ENCODE measurements at places on chromosomes 4 and X.

GRCh38 chrX:135324463-135324862 is 15.2 kb downstream of the ETDC start:
- no peak for DNase-seq

DNA sequence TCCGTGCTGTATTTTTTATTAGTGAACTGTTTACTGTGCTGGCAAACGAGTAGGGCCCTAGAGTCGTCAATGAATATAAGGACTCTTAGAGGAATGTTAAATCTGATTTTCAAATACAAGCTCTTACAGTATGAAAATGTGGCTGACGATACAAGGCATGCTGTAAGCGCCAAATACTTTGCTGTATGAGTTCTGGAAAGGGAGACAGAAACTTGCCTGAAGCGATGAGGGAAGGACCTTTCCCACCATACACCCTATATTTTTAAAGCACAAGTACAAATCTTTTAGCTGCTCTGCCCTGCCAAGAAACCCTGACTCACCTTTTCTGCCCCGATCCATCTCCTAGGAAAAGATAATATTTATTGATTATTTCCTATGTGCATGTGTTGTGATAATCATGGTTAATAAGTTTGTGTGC is 15.7 kb upstream of the RUFY3 start:
- DNase-seq, result no peak

GRCh38 chr4:15455290-15455689 is 14.4 kb upstream of the CC2D2A start:
- no peak for DNase-seq

DNA sequence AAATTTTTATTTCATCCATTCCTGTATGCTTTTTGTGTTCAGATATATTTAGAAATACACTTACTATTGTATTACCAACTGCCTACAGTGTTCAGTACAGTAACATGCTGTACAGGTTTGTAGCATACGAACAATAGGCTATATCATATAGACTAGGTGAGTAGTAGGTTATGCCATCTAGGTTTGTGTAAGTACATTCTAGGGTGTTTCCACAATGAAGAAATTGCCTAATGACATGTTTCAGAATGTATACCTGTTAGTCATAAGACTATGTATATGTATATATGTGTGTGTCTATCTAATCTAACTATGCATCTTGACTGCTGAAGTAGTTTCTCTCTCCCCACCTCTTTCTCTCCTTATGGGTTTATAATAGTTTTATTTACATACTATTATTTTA is 51.5 kb upstream of the BTC start:
- no peak for DNase-seq

- no peak for DNase-seq
Measured at GRCh38 chr4:31592293-31592692, 872.1 kb downstream of the PCDH7 start.

GRCh38 chr4:153074936-153075630 is 129.2 kb upstream of the TRIM2 start:
- no peak for DNase-seq

DNA sequence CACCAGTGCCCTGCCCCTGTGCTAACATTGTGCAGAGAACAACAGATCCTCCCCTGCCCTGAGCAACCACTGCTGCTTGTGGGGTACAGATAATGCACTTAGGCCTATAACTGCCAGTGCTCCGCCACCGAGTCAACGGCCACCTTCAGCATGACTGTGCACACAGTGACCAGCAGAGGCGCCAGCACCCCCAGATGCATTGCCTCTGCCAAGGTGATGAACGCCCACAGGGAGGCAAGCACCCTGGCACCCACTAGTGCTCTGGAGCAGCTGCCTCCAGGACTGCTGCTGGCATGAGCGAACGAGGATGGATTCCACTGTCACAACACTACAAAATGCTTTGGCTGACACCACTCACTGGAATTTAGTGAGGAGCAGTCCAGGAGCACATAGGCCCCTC is 38.2 kb downstream of the SPIN2B start:
- no peak for DNase-seq

DNA sequence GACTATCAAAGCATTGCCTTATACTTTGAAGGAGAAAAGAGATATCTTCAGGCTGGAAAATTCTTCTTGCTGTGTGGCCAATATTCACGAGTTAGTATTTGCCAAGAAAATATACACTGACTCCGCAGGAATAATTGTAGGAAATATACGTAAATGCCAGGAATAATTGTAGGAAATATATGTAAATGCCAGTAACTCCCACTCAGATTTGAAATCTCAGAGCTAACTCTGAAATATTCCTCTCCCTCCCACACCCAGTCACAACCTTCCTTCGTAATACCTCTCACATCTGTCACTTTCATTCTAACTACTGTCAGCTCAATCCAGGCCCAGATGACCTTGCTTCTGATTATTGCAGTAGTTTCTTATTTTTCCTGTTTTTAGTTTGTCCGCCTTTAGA is 73.5 kb downstream of the WDR19 start:
- DNase-seq, result no peak
